GM12892 (cell line): ENCODE measurements at places on chromosomes 6 and 20.

DNA sequence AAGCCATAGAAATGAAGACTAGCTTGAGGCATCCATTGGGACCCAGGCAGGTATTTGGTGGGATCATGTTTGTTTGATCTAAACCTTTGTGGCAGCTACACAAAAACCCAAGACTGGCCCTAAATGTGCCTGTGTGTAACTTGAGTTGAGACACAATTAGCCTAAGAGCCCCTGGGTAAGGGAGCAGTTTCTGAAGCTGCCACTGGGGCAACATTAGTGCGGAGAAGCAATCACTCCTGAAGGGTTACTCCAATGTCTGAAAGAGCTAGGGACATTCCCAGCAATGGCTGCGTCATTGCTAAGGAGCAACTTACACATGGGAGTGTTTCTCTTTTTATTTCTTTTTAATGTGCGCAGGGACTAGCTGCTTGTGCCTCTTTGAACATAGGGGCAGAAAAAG is 67.9 kb upstream of the EEF1E1 start:
- no peak for DNase-seq

DNA sequence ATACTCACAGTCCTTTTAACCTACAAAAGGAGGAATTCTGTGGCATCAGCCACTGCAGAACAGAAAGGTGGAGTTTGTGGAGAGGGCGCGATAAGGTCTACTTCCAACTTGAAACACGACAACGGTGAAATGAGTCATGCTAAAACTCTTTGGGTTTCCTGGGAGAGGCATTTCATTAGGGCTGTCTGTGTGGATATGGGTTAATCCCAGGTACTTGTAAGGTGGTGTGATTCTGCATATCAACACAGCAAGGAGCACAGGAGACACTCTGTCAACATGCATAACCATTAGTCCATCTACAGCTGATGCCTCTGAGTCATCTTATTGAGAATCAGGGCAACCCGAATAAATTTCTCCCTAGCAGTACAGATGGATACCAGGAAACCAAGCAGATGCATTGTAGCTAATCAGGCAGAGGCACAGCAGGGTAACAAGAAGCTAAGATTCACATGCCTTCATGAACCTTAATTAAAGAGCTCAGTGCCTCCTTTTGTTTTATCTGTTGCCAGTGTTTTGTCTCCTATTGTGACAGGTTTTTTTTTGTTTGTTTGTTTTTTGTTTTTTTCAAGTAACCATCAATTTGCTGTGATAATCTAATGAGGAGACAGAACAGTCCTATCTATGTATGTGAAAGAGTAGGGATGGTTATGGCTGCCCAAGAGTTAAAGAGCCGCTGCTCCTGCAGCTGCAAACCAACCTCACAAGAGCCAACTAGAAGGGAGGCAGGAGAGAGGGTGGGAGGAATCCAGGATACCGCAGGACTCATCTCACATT is 315.8 kb upstream of the SOX4 start:
- DNase-seq = no peak

DNA sequence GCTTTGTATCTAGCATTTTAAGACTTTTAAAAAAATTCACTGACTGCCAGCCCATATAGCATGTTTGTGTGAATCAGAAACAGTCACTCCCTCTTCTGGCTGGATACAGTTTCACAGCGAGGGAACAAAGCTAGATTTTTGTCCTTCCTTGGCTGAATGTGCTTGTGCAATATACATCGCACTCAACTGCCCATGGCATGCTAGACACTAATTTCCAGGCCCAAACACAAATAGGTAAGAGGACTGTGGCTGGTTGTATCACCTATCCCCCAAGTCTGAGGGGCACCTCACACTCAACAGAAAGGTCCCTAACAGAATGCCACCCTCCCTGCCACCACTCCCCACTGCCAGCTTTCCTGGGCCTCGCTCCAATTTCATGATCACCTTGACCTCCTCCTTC is 16.2 kb upstream of the BLCAP start:
- DNase-seq = no peak

DNA sequence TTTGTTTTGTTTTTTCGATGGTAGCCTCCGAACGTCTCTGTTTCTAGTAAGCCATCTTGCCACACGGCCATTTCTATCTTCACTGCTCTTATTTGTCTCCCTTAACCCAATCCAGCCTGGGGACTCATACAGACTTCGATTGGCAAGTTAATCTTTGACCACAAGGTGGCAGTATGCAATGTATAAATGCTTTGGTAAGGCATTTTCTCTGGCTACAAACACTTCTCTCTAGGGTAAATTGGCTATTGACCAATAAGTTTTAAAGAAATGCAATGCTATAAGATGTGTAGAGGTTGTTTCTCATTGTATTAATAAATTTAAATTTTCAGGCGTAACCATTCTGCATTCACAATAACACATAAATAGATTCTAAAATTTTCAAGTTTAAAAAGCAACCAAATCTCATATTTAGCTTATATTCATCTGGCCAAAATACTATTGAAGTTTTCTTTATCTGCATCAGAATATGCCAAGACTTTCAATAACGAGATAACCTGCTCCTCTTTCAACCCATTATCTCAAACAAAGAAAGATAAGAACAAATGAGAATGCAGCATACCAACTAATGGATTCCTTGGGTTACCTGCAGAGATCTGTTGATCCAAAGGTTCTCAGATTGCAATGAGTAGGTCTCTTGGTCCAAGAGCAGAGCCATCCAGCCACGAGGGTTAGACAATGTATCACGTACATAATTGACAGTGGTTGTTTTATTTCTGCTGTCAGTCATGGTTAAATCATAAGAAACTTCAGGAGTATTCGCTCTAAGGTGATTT is 231.9 kb downstream of the PKHD1 start:
- peak; percentile 43 for DNase-seq

- DNase-seq = no peak
Observed at GRCh38 chr20:43925801-43926200, 11.1 kb downstream of the TOX2 start.
